ENCODE measurements at places on chromosomes 7 and 10. TPM values are rescaled to one million over a fixed set of nuclear protein-coding genes. Genes with fewer than 3 reads are reported as not detected.

- DNase-seq = no peak
These were observed 30.7 kb downstream of the TLL2 start for GRCh38 chr10:96482815-96483588.

- DNase-seq = peak; percentile 25
These were observed 41.4 kb downstream of the GSDME start for GRCh38 chr7:24715661-24716479.

DNA sequence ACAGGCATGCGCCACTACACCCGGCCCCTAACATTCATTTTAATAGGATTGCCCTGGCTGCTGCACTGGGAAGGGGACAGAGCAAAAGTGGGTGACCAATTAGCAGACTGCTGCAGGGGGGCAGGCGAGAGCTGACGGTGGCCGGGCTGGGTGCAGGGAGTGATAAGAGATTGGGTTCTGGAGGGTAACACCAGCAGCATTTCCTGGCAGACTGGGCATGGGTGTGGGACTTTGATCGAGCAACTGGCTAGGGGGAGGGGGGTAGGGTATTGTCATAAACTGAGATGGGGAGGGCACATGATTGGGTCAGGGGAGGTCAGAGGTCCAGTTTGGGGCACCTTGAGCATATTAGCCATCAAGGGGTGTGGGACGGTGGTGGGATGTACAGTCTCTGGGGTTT lies 20.2 kb upstream of the AMZ1 start:
- DNase-seq = no peak

GRCh38 chr7:37665352-37666022 lies 18.1 kb upstream of the GPR141 start:
- no peak for DNase-seq

DNA sequence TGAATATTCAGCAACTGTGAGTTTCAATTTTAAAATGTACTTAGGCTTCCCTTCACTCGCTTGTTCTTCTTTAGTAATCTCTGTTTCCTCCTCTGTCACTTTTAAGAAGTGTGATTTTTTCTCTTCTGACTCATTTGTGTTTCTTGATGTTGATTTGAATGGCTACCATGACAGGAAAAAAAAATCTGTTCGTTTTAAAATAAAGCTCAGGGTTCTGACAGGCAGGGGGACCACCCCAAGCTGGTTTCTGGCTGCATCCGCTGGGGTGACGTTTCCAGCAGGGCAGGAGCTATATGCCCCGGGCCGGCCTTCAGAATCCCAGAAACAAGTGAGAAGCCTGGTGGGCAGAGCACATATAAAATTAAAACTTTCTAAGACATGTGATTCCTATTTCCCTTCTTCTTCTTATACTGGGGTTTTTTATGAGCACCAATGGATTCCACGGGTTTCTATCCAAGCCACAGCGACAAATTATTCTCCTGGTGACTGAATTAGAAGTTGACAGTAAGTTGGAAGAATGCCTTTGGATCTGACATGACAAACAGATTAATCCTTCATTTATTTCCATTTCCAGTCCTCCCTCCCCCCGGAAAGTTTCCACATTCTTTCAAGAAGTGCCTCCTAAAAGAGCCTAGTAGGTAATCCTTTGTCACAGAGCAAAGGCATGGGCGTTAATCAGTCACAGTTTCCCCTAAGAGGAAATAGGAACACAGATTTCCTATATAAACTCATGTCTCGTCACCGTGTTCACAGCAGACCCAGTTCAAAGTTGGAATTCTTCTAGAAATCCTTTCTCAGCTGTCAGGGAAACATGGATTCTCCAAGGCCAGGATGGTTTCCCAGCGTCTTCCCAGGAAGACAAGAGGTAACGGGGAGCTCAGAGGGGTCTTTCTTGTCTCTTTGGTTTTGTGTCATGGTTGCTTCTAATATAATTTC lies 79.9 kb downstream of the PTPRE start:
- no peak for DNase-seq

DNA sequence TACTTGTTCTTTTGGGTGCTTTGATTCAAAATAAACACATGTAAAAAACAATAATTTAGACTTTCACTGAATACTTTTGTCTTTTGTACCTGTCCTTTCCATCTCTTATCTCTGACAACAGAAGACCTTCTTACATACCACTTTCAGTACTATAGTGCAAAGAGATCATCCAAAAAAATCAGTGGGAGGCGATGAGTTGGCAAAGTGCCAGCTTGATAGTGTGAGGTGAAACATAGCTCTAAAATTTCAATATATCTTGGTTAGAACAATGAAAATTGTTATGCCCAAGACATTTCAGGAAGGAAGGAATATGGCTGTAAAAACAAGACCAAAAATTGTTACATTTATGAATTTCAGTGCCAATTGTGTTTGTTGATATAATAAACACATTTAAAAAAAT lies 390.2 kb upstream of the COBL start:
- no peak for DNase-seq

The LSM5 gene
- total RNA-seq = 61.9 TPM

DNA sequence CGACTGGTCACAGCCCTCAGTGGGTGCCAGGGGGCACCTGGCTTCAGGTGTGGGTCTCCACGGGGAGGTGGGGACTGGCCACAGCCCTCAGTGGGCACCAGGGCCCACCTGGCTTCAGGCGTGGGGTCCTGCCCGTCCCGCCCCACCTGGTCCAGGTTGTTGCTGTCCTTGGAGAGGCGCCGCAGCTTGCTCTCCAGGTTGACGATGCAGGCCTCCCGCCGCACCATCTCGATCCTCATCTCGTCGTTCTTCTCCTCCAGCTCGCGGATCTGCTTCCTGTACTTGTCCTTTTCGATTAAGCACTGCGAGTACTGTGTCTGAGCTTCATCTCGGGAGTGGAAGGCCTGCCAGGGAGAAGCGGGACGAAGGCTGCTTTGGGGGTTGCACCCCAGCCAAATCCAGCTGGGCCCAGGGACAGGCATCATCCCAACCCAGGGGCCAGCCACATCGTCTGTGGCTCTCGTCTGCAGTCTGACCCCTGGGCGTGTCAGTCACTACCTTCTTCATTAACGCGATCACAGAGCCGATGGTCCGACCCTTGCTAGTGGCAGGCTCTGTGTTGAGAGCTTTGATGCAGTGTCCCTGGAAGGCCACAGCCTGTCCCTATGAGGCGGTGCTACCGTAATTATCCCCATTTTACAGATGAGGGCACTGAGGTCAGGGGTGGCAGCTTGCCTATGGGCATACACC lies 92.9 kb upstream of the GNA12 start:
- DNase-seq = no peak

DNA sequence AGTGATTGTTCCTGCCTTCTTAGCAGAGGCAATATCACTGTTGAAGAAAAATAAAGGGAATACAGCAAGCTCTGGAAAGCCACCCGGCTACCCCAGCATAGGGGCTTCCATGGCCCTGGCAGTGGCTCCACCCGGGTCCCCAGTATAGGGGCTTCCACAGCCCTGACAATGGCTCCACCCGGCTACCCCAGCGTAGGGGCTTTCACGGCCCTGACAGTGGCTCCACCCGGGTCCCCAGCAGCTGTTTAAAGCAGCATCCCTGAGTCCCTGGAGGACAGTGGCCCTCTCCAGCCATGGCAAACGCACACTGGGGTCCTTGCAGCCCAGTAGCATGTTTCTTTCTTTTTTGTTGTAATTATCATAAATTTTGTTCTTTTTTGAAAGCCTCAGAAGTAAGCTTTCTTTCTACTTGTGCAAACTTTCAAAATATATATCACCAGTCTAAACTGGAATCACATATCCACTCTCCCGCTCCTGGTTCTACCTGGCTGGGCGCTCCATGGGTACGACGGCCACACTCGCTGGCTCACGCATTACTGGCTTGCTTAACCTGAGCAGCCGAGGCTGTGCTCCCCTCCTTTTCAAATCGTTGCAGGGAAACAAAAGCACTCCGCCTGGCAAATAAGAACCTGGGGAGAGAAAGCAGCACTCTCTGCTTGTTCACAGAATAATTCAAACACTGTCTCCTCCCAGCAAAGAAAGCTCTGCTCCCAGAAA lies 62.1 kb downstream of the TCERG1L start:
- DNase-seq = no peak

GRCh38 chr10:18860631-18861240 lies 187.9 kb upstream of the MALRD1 start:
- DNase-seq = no peak

The GPER1 gene
- total RNA-seq = 5.9 TPM

The NEUROG3 gene
- total RNA-seq = not detected

- DNase-seq = no peak
These were observed 39.2 kb upstream of the TES start for GRCh38 chr7:116171094-116171493.

DNA sequence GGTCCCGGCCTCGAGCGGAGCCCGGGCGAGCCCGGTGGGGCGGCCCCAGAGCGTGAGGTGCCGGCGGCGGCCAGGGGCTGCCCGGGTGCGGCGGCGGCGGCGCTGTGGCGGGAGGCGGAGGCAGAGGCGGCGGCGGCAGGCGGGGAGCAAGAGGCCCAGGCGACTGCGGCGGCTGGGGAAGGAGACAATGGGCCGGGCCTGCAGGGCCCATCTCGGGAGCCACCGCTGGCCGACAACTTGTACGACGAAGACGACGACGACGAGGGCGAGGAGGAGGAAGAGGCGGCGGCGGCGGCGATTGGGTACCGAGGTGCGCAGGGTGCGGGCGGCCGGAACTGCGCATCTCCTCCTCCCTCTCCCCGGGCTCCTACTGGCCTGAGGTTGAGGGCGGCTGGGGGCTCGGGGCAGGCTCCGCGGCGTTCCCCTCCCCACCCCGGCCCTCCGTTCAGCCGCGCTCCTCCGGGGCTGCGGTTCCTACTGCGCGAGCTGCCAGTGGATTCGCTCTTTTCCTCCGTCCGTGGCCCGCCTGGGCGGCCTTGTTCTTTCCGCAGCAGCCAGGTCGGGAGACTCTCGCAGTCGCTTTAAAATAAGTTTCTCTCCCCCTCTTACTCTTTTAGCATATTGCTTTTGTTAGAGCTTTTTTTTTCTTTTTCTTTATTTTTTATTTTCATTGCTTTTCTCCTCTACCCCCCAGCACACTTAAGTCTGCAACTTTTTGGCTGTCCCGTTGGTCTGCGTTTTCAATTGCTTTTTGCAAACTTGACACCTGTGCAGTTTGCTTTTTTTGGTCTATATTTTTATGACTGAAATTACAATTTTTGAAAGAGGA lies 600 bp downstream of the SIRT1 start:
- peak; percentile 64 for DNase-seq

The FGFR2 gene
- not detected for total RNA-seq

- no peak for DNase-seq
These were observed 16.3 kb upstream of the SLC29A4 start for GRCh38 chr7:5266191-5267028.

DNA sequence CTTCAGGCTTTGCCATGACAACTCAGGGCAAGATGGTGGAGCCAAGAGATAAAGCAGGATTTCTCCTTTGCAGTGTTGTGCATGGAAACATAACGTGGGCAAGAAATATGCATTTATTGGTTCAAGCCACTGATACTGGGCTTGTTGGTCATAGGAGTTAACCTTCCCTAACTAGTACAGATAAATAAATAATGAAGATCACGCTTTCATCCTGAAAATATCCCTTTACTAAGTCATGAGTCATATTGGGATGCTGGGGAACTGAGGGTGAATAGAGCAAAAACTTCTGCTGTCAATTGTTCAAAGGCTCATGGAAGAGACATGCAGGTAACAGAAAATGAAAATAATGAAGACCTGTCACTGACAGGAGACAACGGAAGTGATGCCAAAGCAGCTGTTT lies 55.5 kb downstream of the TES start:
- no peak for DNase-seq

The ACBD7 gene
- 0.68 TPM for total RNA-seq

The UNCX gene
- not detected for total RNA-seq

DNA sequence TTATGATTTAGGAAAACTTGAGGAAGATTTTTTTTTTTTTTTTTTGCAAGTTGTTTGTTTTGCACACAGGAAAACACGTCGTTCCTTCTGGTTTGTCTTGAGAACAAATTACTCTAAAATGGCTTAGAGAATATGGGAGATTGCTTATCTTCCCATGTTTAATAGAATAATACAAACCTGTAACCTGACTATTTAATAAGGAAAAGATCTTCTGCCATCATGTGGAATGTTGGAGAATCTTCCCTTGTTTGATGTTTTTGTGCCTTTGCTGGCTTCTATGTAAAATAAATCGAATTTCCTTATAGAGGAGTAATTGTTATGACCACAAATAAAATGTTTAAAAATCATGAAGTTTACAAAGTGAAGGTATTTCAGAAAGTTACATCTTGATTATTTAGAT lies 818.8 kb downstream of the GATA3 start:
- no peak for DNase-seq

The GPNMB gene
- total RNA-seq = 19.4 TPM
